Stimulated activated CD4-positive, alpha-beta T cell treated with anti-CD3 and anti-CD28 coated beads, Interleukin-2, amount 100 ng/mL, for 4 hours (primary cell): ENCODE measurements at places on chromosomes 2 and 18.
A peak's percentile ranks its signal among the peaks of the same experiment; 100 is the strongest.

DNA sequence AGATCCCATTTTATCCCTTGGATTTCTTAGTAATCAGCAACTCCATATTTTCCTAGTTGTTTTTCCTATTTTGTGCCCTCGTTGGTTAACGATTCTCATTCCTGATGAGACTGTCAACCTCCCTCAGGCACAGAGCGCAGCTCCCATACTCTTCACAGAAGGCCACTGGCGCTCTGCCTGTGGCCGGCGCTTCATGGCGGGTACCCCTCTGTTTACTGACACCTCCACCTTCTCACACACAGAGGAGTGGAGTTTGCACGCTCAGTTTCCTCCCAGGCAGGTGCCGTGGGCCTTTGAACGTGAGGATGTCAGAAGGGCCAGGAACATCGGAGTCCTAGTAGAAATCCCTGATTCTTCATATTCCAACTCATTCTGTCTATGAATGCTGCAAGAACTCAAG lies 139.0 kb downstream of the MBP start:
- no peak for DNase-seq

DNA sequence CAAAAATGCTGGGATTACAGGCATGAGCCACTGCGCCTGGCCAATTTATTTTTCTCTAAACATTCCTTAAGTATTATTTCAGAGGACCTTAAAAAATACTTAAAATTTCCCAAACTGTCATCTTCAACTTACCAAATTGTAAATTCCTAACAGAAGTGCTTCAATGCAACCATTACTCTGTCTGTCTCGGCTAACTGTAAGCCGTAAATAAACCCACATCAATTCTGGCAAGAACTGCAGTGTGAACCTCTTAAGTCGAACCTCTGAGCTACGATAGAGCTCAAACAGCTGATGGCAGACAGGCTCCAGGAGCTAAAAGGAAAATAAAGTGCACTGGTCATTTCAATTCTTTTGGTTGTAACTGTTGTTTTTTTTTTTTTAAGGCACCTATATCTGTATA lies 53.4 kb upstream of the ORC2 start:
- no peak for DNase-seq

GRCh38 chr2:144242311-144242710 lies 277.6 kb downstream of the ZEB2 start:
- DNase-seq, result no peak

GRCh38 chr18:48848641-48849143 lies 102.1 kb downstream of the SMAD7 start:
- DNase-seq, result no peak

DNA sequence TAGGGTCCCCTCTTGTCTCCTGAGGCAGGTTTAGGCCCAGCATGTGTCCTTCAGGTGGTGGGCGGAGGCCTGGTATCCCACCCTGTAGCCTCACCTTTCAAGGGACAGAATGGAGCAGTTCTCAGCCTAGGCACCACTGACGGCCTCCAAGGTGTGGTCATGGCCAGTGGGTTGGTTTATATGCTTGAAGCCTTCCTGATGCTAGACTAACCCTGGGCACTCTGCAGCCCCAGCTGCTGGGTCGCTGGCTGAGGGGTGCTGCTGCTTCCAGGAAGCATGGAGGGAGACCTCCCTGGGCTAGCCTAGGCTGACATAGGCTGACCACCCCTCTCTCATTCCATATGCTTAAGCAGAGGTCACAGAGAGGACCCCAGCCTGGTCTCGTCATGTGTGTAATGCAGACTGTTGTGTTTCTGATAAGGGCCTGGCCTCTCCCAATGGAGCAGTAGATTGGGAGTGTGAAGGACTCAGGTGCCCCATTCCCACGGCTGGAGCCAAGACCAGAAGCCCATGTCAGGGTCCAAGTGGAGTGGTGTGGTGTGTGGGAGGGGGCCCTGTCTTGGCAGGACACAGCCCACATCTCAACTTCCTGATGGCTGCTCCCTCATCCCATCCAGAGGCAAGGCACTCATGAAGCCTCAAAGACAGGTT lies 206.6 kb downstream of the DYSF start:
- DNase-seq, result no peak

DNA sequence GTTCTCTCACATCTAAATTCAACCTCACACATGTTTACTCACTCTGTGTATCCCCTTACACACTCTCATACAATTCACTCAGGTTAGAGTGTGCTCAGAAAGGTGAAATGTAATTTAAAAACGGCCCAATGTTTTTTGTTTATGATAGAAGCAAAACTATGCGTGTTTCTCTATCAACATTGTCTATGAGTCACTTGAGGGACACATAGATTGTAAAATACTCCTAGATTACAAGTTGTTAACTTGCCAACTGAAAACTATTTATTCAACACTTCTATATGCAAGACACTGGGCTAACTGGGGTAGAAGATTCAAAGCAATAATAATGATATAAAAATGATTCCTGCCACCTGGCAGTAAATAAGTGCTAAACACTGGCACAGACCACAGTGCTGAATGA lies 24.6 kb downstream of the CCDC195 start:
- DNase-seq, result no peak

GRCh38 chr2:237645261-237645660 lies 17.9 kb downstream of the LRRFIP1 start:
- no peak for DNase-seq

GRCh38 chr2:126850940-126851339 lies 47.8 kb upstream of the TEX51 start:
- DNase-seq, result no peak

- DNase-seq, result no peak
Observed at GRCh38 chr2:227827143-227827542, 13.5 kb downstream of the CCL20 start.

- DNase-seq, result no peak
Observed at GRCh38 chr18:35193316-35193715, 47.5 kb upstream of the ZNF397 start.

DNA sequence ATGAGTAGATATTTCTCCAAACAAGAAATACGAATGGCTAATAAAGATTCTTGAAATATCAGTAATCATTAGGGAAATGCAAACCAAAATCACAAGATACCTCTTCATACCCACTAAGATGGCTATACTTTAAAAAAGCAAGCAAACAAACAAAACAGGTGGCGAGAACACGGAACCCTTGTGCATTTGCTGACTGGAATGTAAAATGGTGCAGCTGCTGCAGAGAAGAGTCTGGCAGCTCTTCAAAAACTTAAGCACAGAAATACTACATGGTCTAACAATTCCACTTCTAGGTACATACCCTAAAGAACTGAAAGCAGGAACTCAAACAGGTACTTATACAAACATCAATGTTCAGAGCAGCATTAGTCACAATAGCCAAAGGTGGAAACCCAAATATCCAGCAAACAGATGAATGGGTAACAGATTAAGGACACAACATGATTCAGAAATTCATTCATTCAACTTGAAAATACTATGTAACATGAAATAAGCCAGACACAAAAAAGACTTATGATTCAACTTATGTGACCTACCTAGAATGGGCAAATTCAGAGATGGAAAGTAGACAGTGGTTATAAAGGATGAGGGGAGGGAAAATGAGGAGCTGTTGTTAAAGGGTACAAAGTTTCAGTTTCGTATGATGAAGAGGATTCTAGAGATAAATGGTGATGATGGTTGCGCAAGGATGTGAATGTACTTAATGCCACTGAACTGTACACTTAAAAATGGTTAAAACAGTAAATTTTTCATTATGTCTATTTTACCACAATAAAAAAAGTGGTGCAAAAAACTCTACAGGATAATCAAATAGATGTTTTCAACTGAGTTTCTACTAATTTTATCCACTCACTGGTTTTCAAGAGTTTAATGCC lies 26.9 kb upstream of the GPR75 start:
- no peak for DNase-seq

- no peak for DNase-seq
Observed at GRCh38 chr2:142688856-142689605, 188.4 kb upstream of the KYNU start.

DNA sequence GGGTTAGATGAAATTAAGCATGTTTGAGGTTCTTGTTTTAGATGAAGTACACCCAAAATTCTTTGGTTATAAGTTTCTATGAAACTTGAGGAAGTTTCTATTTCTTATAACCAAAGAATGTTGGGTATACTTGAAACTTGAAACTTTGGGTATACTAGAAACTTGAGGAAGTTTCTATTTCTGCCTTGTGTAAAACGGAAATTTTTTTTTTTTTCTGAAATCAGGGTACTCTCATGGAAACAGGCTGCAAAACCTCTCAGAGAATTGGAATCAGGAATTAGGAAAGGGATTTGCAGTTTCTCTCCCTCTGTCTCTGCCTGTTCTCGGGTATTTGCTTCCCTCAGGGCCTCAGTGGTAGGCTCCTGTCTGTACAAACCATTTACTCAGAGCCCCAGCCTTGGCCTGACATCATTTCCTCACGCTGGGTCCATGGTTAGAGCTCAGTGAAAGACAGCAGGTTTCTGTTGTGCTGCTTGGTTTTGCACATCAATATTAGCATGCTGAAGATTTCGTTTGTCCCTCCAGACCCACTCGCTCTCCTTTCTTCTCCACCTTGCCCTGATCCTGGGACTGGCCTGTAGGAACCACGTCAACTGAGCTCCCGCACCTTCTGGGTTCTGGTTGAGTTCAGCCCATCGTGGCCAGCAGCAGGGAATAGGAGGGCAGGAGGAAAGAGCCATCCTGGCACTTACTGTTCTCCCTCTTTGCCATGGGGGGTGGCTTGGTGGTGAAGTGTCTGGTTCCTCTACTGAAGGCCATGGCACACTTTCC lies 106.4 kb downstream of the POLR1A start:
- DNase-seq, result peak; percentile 19

DNA sequence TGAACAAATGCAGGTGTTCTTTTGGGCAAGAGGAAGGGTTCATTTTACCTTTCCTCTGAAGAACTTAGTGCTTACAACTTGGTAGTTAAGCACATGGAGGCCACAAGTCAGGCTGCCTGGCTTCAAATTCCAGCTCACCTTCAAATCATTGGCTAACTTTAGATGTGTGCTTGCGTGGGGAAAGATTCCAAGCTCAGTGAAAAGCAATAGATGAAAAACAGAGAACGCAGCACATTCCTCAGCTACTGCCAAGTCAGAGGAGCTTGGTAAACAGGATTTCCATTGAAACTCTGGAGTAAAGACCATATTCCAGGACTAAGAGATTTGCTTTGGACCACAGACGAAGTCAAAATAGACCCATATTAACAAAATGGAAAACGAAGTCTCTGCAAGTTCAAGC lies 96.3 kb upstream of the ASB18 start:
- no peak for DNase-seq

DNA sequence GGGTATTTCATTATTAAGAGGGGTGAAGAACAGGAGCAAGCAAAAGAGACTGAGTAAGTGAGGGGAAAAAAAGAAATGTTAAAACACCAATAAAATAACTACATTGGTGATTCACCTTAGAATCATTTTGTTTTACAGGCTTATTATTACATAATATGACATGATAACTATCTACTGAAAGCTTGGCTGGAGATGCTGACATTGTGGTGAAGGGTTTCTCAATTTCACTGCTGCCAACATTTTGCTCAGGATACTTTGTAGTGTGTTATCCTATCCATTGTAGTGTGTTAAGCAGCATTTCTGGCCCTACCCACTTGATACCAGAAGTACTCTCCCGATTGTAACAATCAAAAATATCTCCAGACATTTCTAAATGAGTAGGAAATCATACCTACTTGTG lies 1564.6 kb upstream of the NXPH2 start:
- DNase-seq, result no peak

DNA sequence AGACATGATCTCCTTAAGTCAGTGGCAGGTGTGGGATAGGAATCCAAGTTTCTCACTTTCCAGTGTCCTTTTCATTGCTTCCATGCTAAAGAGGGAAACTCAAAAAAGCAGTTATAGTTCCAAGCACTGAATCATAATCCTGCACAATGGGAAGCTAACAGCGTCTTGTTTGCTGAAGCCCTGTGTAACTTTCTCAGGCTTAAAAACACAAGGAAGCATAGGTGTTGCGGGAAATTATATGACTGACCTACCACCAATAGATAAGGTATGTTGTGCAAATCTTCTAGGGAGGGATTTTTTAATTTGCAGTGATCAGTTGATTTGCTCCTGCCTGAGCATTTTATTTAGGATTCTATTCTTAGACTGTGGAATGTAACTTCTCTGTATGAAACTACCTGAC lies 250.9 kb downstream of the MYO3B start:
- no peak for DNase-seq

DNA sequence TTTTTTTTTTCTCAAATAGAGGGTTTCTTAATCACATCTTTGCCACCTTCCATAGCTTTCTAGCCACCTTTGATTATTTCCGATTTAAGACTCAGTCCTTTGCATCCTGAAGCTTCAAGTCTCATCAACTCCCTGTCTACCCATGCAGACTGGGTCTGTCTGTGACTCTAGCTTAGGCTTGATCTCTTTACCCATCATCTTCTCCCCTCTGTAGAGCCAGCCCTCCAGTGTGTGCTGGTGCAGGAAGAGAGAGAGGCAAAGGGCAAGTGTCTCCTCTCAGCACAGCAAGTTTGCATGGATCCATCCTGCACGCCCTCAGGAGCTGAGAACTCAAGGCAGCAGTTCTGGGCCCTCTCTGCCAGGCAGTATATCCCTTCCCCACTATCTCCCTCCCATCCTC lies 70.4 kb downstream of the HNRNPLL start:
- no peak for DNase-seq

DNA sequence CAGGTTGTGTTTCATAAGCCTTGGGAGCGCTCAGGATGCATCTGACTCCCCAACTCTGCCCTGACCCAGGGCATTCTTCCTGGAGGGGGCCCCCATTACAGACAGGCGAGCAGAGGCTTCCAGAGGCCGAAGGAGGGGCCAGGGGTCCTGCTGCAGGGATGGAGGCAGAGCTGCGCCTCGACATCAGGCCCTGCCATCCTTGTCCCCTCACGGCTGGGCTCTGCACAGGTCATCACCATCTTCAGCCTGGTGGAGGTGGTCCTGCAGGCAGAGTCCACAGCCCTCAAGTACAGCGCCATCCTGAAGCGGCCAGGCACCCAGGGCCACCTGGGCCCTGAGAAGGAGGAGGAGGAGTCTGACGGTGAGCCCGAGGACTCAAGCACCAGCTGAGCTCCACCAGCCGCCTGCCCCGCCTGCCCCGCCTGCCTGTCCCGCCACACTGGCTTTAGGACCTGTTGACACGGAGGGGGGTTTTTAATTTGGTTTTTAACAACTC lies 42.3 kb upstream of the ALPP start:
- DNase-seq, result no peak
